NCI-H510A (cell line): ENCODE measurements at places on chromosomes 5 and 9.

DNA sequence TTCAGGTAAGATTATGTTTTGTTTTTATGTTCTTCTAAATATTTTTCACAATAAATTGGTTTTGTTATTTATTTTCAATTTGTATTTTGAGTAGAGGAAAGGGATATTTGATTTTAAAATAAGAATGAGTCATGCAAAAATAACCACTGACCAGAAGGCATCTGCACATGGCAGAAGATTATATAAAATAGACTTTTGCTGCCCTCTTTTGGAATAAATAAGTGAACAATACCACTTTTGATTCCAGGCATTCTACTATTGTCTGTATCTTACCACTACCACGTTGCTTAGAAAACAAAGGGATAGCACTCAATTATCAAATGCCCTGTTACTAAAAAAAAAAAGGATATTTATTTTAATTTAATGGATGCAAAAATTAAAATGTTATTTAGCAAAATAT lies 227.3 kb upstream of the ITGA1 start:
- no peak for DNase-seq

DNA sequence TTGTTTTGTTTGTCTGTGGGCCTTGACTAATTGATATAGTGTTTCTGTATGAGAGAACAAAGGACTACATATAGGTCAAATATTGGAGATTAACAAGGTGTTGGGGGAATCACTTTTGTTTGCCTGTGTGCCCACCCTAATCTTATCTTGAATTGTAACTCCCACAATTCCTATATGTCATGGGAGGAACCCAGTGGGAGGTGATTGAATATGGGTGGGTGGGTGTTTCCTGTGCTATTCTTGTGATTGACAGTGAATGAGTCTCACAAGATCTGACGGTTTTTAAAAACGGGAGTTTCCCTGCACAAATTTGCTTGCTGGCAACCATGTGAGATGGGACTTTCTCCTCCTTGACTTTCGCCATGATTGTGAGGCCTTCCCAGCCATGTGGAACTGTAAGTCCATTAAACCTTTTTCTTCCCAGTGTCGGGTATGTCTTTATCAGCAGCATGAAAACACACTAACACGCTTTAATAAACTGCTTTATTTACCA lies 64.9 kb upstream of the HSPB3 start:
- DNase-seq: no peak

DNA sequence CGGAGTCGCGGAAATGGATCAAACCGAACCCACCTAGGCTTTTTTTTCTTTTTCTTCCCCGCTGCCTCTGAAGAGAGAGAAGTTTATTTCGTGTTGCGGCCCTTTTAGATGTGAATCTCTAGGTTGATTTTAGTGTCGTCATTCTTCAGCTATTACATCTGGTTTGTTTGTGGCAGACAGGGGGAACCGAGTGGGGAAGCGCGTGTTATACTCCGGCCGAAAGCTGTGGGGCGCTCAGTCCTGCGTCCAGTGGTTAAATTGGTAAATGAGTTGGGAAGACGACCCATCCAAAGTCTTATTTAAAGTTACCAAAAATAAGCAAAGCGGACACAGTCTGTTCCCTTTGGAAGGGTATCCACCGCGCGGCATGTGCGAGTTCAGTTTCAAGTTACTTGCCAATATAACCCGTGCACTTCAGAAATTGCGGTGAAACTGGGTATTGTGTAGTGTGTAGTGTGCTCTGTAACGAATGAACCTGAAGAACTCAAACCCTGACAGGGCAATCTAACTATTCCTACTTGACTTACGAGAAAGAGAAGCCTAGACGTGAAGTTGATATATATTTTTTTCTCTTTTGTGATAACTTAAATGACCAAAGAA lies 1.3 kb downstream of the MAN2A1 start:
- DNase-seq: peak; percentile 10

DNA sequence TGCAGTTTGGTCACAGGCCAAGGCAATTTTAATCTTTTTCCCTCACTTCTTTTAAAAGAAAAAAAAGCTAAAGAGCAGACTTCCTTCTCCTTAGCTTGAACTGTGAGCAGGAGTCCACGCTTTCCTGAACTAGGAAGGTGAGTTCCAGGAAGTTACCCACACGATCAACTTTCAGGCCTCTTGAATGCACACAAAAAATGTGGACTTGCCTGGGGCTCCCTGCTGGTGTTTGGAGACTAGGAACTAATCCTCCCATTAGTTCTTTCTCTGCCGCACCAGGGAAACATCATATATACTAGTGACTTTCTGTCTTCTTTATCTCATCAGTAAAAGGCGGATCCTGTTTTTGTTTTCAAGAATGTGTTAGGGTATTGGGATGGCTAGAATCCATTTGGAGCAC lies 240.0 kb downstream of the GOLPH3 start:
- DNase-seq: no peak

DNA sequence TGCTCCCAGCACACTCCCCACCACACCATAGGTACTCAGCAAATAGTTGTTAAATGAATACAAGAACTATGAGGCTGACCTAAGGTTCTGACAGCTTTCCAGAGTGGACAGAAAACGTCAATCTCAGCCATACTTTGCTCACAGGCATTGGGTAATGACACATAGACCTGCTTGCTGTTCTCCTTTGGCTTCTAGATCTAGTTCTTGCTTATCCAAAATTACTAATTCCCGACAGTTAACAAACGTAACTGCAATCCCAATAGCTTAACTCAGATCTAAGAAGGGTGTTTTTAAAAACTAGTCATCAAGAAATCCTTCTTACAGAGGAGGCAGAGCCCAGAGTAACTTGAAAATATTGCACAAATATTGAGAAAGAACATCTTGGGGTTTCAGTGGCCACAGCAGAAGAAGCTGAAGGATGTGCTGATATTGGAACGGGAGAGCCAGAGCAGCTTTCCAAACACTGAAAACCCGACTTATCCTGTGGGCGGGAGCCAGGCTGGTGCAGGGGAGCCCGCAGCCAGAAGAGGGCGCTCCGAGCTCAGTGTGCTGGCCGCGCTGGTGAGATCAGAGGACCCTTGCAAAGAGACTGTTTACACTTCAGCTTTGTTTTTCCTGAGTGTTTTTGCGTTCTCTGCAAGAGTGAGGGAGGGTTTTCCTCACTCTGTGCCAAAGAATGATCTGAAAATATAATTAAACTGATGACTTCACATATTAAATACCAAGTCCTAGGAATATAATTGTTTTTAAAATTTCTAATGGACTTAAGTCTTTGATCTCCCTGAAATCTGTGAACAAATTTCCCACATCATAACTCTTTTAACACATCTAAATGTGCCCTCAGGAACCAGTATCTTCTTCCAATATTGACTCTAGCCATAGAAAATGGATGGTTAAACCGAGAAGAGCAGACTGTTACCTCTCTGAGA lies 30.3 kb downstream of the FGF1 start:
- peak; percentile 6 for DNase-seq

GRCh38 chr9:92620845-92621244 lies 49.1 kb downstream of the IPPK start:
- no peak for DNase-seq

- DNase-seq: no peak
Observed at GRCh38 chr5:103037673-103038455, 82.1 kb downstream of the GIN1 start.

DNA sequence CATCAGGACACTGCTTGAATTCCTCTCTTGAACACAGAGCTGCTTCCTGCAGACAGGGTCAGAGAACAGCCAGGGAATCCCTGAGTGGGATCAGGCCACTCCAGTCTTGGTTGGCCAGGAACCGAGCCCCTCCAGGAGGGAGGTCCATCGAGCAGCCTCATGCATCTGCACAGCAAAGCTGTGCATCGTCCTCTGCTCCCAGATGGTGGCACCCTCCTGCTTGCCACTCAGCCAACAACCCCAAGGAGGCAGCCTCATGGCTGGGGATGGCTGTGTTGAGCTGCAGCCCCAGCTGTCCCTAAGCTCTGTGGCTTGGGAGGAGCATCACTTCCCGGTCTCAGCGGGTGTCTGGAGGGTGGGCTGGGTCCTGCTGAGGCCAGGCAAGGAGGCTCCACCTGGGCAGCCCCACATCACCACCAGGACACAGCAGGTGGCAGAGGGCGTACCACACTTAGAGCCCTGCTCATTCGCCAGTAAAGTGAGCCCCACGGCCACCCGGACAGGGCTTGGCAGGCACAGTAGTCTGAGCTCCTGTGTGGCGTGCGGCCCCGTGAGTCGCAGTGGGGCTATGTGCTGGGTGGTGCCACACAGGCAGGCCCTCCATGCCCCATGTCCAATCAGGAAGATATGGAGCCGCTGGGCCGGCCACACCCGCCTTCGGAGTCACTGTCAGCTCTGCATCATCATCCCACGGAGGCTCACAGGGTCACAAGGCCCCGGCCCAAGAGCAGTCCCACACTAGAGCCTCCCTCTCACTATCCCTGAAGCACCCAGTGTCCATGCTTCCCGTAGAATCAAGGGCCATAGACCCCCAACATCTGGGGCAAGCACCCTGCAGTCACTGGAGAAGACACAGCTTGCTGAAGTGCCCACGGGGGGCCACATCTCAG lies 11.9 kb downstream of the LPCAT1 start:
- DNase-seq: no peak

DNA sequence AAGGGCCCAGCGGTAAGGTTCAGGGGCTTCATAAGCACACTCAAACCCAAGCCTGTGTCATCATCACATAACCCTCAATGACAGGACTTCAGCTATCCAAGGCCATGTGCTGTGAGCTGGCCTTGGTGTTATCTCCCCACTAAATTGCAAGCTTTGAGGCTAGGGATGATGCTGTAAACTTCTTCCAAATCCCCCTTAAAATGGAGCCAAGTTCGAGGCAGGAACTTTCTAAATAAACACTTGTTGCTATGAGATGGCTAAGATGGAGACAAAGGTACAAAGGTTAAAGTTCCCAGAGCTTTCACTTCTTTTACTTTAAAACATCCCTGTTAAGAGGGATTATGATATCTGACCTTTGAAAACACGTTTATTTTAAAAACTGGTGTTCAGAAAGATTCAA lies 123.6 kb downstream of the MYO10 start:
- DNase-seq: no peak

DNA sequence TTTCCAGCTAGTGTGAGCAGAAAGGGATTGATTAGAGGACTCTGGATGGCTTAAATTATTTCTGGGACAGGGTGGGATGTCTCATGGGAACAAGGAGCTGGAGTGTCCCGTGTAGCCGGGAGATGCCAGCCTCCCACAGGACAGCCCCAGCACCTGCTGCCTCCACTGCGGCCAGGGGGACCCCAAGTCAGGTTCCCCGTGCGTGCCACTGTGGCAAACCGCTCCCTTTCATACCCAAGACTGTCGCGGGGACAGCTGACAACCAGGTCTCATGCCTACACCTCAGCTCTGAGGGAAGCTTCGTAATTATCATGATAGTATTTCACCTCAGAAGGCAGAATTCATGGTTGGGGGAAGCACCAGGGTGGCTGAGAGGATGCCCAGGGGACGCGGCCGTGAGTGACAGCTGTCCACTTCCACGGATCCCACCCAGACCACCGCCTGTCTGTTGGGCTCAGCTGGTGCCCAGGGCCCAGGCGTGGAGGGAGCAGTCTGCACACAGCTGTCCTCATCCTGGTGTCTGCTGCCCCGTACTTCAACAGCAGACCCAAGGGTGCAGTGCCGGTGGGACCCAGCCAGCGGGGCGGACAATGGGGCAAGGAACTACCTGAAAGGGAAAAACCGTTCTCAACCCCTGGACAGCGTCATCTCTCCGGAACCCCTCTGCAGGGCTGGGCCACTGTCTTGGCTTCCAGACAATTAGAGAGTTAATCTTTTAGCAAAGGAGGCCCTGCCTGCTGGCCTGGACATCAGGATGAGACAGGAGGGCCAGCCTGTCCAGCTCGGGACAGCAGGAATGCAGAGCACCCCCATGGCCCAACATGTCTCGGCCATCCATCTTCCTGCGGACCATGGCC lies 166.9 kb downstream of the OLFM1 start:
- no peak for DNase-seq

DNA sequence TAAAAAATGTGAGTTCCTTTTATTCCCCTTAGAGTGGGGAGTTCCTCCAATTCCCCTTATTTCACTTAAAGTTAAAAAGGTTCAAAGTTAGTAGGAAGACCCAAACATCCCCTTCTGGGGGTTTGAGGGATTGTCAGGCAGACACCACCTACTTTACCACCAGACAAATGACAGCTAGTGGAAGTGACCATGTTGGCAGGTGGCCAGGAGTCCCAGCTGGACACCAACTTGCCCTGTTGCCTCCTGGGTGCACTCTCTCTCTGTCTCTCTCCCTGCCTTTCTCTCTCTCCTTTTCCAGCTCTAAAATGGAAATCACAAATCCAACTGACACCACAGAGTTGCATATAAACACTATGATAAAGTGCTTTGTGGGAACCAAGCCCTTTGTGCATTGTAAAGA lies 307.7 kb upstream of the TLE4 start:
- DNase-seq: no peak

GRCh38 chr5:1161833-1162229 lies 39.6 kb upstream of the SLC6A19 start:
- no peak for DNase-seq
